ENCODE measurements at places on chromosomes 4 and X. TPM values are rescaled to one million over a fixed set of nuclear protein-coding genes. Genes with fewer than 3 reads are reported as not detected.

Gene LONRF3
- 3.5 TPM for total RNA-seq

Gene MAOA
- total RNA-seq: 0.16 TPM

Gene MAGEE1
- total RNA-seq: 4.9 TPM

Gene RAI2
- total RNA-seq: 0.22 TPM

Gene EIF1AX
- 104 TPM for total RNA-seq

Gene MGARP
- total RNA-seq: 0.89 TPM

Gene NAA11
- not detected for total RNA-seq

Gene FATE1
- not detected for total RNA-seq

Gene FAT4
- 0.85 TPM for total RNA-seq

Gene ANTXR2
- 4.6 TPM for total RNA-seq

Gene NDNF
- not detected for total RNA-seq

Gene EPGN
- not detected for total RNA-seq

Gene NAP1L3
- total RNA-seq: 0.62 TPM

Gene SPATA4
- not detected for total RNA-seq

Gene TXK
- total RNA-seq: 0.20 TPM

Gene TMSB15B
- total RNA-seq: 4.9 TPM

Gene LUZP4
- total RNA-seq: not detected

Gene CSN1S1
- not detected for total RNA-seq

Gene TMEM271
- not detected for total RNA-seq

Gene BTK
- 0.08 TPM for total RNA-seq

Gene RASSF6
- 1.1 TPM for total RNA-seq

Gene KLHL34
- total RNA-seq: not detected

Gene CHRNA9
- total RNA-seq: 1.2 TPM

Gene HTN1
- total RNA-seq: not detected

Gene CT55
- total RNA-seq: not detected

Gene GLOD5
- not detected for total RNA-seq

Gene IQSEC2
- total RNA-seq: 31.0 TPM

Gene GPR119
- total RNA-seq: not detected

Gene F9
- not detected for total RNA-seq

Gene USP17L12
- total RNA-seq: not detected

Gene GPRASP1
- total RNA-seq: 0.30 TPM

Gene SUPT20HL2
- total RNA-seq: not detected

Gene GC
- total RNA-seq: not detected

Gene ATG4A
- total RNA-seq: 10.2 TPM

Gene LPAR4
- not detected for total RNA-seq

Gene MAGEA10
- total RNA-seq: 0.13 TPM

Gene RBM46
- not detected for total RNA-seq

Gene BCORL1
- 4.8 TPM for total RNA-seq

Gene DMRTC1
- not detected for total RNA-seq

Gene YY2
- total RNA-seq: 2.2 TPM

Gene ZIC3
- total RNA-seq: not detected

Gene NEIL3
- 11.7 TPM for total RNA-seq

All from A549 treated with RU486 at 1 μM for 4 hours (cell line).